ENCODE measurements at places on chromosomes 2 and 18.

DNA sequence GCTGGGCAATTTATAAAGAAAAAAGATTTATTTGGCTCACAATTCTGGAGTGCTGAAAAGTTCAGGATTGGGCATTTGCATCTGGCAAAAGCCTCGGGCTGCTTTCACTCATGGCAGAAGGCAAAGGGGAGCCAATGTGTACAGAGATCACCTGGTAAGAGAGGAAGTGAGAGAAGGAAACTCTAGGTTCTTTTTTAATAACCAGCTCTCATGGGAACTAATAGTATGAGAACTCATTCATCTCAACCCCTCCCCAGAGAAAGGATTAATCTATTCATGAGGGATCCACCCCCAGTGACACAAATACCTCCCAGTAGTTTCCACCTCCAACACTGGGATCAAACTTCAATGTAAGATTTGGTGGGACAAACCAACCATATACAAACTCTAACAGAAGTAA, 129.0 kb downstream of the EVA1A start:
- DNase-seq: no peak

GRCh38 chr2:227455200-227455599, 16.8 kb upstream of the AGFG1 start:
- no peak for DNase-seq

DNA sequence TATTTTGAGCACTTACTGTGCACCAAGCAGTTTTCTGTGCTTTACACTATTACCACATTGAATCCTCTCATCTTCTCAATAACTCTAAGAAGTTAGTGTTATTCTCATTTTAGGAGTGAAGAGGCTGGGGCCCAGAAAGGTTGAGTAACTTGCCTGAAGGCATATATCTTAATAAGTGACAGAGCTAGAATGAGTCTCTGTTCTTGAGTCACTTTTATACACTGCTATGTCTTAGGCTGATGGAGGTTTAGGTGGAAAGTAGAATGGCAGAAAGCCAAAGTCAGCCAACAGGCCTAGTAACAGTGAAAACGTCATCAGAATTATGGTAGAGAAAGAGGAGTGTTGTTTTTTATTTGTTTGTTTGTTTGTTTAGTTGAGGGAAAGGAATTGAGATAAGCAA, 27.9 kb upstream of the RPE start:
- no peak for DNase-seq

DNA sequence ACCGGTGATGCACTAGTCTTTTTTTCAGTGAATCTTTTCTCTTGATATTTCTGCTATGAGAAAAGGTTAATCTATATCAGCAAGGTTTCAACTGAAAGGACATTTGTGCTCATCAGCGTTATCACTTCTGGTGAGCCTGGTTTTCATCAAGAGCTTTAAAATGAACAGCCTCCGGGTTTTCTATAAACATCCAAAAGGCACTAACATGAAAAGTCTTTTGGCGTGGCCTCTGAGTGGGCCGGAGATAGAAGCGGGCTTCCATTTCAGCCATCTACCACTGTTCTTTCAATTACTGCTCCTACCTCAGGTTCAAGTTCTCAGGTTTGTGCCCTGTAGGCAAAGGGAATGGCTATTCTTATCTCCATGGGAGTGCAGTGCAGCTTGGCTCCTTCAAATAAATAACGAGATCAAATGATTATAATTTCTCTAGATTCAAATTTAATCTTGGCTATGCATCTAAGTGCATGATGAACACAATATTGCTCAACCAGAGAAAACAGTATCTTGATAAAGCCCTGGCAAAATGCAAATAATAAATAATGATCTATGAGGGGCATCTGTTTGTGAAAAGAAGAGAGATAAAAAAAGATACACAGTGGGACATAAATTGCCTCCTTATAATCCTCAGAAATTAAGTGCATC, 314.8 kb downstream of the CDH2 start:
- DNase-seq: no peak

- DNase-seq: no peak
Observed at GRCh38 chr2:48886919-48887318, 131.4 kb upstream of the LHCGR start.

GRCh38 chr2:71576541-71576940, 123.2 kb downstream of the DYSF start:
- no peak for DNase-seq

DNA sequence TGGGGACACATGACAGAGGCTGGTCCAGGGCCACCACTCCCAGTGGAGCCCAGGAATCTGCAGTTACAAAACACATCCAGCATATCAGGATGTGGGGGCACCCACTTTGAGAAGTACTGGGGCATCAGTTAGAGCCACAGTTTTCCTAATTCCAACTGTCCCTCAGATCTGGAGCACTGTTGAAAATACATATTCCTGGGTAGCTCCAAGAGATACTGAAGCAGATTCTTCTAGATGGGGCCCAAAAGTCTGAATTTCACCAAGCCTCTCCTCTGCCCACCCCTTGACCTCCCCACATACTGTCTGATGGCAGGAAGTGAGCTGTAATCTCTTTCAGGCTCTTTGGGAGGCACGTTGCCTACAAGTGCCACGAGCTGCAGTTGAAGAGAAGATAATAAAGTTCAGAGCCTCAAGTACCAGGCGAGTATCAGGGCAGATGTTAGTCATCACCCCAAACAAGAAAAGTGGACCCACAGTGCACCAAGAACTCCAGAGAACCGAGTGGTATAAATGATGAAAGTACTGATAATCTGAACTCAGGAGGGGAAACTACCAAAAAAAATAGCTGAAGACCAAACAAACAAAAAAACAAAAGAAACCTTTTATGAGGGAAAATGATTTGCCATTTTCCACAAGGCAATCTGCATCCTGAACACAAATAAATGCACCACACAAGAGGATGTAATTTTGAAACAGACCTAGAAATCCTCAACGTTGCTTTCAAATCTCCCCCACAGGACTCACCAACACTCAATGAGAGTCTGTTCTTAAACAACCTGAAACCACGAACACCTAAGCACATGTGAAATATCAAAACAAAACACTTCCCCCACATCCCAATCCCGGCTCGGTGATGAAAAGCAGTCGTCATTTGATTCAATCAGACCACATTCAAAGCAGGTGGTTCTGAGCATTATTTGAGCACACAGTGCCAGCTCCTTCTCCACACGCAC, 98.7 kb downstream of the TCF4 start:
- DNase-seq: no peak

DNA sequence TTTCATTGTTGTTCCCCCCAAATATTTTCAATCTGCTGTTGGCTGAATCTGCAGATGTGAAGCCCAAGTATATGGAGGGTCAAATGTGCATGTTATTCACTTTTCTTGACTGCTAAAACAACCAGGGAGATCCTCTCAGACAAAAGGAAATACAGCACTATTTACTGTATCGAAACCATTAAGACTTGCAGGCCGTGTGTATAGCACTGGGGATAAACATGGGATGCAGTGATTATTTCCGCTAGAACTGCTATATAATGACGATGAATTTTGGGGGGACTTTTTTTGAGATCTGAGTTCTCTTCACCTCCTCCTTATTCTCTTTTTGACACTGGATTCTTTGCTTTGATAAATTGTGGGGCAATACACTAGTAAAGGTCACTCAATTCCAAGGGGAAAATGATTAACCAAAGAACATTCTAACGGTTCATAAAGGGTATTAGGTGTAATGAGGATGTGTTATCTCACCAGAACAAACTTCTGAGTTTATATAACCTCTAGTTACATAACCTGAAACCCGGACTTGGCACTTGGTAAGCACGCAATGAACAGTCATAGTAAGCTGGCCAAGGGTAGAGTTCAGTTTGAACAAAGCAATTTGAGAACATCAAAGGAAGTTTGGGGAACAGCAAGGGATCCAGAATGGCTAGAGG, 3.5 kb upstream of the UGT1A1 start:
- DNase-seq: no peak

DNA sequence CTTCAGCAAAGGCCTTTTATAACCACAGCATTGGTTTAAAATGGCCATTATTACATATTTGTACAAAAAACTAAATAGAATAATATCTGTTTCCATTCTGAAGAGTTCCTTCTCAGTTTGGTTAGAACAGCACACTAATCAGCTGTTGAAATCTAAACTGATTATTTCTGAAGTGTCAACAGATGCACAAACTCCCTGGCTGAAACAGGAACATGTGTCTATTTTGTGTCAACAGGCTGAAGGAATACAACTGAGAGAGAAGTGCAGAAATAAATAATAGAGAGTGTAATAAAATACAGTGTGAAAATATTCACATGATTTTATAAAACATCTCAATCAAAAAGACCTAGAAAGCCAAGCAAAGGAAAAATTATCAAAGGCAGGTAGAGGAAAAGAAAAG, 29.7 kb downstream of the IKZF2 start:
- no peak for DNase-seq

- no peak for DNase-seq
Observed at GRCh38 chr2:116706396-116706795, 1108.1 kb upstream of the DDX18 start.

DNA sequence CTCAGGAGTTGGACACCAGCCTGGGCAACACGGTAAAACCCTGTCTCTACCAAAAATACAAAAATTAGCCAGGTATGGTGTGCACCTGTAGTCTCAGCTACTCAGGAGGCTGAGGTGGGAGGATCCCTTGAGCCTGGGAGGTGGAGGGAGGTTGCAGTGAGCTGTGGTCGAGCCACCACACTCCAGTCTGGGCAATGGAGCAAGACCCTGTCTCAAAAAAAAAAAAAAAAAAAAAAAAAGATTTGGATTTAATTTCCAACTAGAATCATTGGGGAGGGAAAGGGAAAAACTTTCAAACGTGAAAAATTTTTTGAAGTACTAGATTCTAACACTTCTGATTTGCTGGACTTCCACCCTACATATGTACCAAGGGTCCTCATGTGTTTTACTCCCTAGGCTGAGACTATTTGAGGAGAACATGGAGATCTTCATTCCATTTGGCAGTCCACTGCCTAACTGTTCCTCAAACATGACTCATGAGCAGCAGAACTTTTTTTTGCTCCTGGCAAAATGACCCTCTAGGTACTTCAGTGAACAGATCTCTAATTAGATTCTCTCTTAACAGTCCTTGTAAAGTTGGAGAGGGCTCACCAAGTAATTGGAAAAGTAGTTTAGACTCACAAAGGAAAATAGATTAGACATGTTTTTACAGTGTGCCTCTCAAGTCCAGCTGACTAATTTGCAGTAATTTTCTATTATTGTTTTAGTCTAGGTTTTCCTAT, 267.6 kb downstream of the METTL4 start:
- DNase-seq: no peak

DNA sequence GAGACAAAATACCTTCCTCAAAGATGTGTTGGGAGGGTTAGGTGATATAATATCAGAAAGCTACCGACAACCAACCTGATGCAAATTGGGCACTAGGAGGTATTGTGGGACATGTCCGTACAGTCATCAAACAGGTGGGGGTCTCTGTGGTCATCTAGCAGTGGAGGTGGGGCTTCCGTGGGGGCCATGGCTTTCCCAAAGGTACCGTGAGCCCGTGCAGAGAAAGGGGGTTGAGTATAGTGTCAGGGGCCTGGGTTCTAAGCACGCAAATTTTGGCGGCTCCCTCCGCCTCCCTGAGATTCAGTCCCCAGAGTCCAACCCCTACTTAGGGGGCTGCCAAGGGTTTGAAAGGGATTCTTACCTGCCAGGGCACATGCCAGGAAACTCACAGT, 32.6 kb downstream of the HJURP start:
- DNase-seq: no peak

DNA sequence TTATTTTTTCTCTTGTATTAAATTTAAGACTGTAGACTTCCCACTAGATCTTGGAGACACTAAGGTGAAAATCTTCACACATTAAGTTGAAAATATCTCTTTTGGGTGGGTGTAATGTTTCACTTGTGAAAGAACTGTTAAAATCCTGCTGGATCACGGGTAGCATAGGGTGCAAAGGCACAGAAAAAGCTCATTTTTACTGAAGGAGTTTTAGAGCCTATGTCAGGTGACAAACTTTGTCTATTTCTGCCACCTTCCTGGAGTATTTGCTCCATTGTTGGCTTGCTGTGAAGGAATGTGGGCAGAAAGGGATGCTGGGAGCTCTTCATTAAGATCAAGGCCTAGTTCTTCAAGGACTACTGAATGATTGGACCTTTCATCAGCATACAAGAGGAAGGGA, 119.4 kb downstream of the FMNL2 start:
- no peak for DNase-seq

GRCh38 chr2:40218679-40219078, 233.2 kb downstream of the SLC8A1 start:
- no peak for DNase-seq

Data from amniotic stem cell (primary cell).